Activated CD4-positive, alpha-beta T cell treated with anti-CD3 and anti-CD28 coated beads, Interleukin-2, amount 10 ng/mL, durations not matched to agents 24 days and 14 days (primary cell): ENCODE measurements at places on chromosomes 16 and 17. TPM values are rescaled to one million over a fixed set of nuclear protein-coding genes. Genes with fewer than 3 reads are reported as not detected.

Gene GSDMA
- 0.69 and 0.84 TPM in 2 replicates for total RNA-seq

Gene WWP2
- total RNA-seq: 51.7 and 57.5 TPM in 2 replicates

Gene ZNF688
- 6.6 and 8.0 TPM in 2 replicates for total RNA-seq

Gene YBX2
- total RNA-seq: 0.21 and 0.33 TPM in 2 replicates

Gene CCL13
- not detected in 2 replicates for total RNA-seq

Gene SRL
- total RNA-seq: not detected in 2 replicates

DNA sequence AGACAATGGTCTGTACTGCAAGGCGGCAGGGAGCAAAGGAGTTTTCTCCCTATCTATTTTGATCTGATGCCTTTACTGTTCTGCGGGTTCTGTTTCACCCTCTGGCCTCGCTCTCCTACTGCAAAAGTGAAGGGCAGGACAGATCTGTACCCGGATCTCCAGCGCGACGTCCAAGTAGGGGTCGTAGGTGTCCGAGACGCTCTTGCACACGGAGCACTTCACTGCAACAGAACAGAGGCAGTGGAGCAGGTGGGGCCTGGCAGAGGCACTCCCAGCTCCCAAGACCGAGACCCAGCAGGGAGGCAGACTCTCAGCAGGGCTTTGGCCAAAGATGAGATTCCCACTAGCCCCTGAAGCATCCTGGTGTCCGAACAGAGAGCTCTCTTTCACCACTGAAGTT lies 19.8 kb downstream of the USP36 start:
- H3K4me1 ChIP-seq: peaks cover 66% of the 10 kb centered on the region
- H3K27me3 ChIP-seq: no peaks in the 10 kb centered on the region
- H3K27ac ChIP-seq: peak overlapping the region; percentile 67
- H3K36me3 ChIP-seq: peaks cover 82% of the 10 kb centered on the region

- peaks cover 48% of the 10 kb centered on the region for H3K4me1 ChIP-seq
- H3K27me3 ChIP-seq: no peaks in the 10 kb centered on the region
- H3K36me3 ChIP-seq: peaks cover 40% of the 10 kb centered on the region
- peak overlapping the region; percentile 46 for H3K4me3 ChIP-seq
- no peak for DNase-seq
- H3K27ac ChIP-seq: peak overlapping the region; percentile 76
These were observed 15.8 kb downstream of the NOD2 start for GRCh38 chr16:50709061-50709684.

DNA sequence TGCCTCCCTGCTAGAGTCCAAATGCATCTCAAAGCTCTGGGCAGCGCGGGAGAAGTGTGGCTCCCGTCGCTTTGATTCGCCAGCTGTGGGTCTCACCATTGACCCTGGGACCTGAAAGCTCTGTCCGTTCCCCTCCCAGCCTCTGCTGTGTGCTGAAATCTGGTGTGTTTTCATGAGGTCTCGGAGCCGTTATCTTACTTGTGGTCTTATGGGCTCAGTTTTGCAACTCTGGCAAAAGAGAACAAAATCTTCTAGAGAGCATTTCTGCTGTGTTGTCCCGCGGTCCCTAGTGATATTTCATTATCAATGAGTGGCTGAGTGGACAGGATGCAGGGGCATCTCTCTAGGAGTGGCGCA lies 13.3 kb downstream of the CRISPLD2 start:
- H3K4me3 ChIP-seq: no peak overlapping the region
- no peaks in the 10 kb centered on the region for H3K36me3 ChIP-seq
- DNase-seq: no peak
- peaks cover 6% of the 10 kb centered on the region for H3K27me3 ChIP-seq
- no peaks in the 10 kb centered on the region for H3K4me1 ChIP-seq

GRCh38 chr16:10111156-10111761 lies 71.0 kb downstream of the GRIN2A start:
- no peaks in the 10 kb centered on the region for H3K36me3 ChIP-seq
- H3K27ac ChIP-seq: no peak overlapping the region
- H3K27me3 ChIP-seq: no peaks in the 10 kb centered on the region
- DNase-seq: no peak
- H3K4me3 ChIP-seq: no peak overlapping the region
- no peaks in the 10 kb centered on the region for H3K4me1 ChIP-seq

GRCh38 chr16:50310308-50311133 lies 44.2 kb downstream of the ADCY7 start:
- no peak overlapping the region for H3K4me3 ChIP-seq
- no peak for DNase-seq
- no peaks in the 10 kb centered on the region for H3K27me3 ChIP-seq
- H3K4me1 ChIP-seq: peaks cover 22% of the 10 kb centered on the region
- H3K36me3 ChIP-seq: peaks cover 54% of the 10 kb centered on the region

DNA sequence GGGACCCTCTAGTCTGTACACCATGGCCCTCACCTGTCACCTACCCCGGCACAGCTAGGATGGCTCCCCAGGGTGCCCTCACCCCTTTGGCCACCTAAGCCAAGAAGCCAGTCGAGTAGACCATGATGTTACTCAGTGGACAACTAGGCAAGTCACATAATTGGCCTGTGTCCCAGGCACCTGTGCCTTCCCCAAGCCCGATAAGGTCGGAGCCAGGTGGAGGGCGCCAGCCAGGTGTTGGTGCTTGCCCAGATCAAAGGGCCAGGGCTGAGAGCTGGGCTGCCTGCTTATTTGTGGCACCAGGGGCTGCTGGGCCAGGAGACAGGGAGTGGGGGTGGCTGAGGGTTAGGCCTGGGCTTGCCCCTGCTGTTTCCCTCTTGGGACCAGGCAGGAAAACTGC lies 16.8 kb downstream of the SPNS2 start:
- H3K4me3 ChIP-seq: no peak overlapping the region
- no peaks in the 10 kb centered on the region for H3K36me3 ChIP-seq
- H3K4me1 ChIP-seq: no peaks in the 10 kb centered on the region
- H3K27ac ChIP-seq: no peak overlapping the region

GRCh38 chr17:38587947-38588787 lies 17.6 kb downstream of the SRCIN1 start:
- H3K4me3 ChIP-seq: no peak overlapping the region
- H3K36me3 ChIP-seq: no peaks in the 10 kb centered on the region
- no peak overlapping the region for H3K27ac ChIP-seq
- peaks cover 71% of the 10 kb centered on the region for H3K27me3 ChIP-seq

DNA sequence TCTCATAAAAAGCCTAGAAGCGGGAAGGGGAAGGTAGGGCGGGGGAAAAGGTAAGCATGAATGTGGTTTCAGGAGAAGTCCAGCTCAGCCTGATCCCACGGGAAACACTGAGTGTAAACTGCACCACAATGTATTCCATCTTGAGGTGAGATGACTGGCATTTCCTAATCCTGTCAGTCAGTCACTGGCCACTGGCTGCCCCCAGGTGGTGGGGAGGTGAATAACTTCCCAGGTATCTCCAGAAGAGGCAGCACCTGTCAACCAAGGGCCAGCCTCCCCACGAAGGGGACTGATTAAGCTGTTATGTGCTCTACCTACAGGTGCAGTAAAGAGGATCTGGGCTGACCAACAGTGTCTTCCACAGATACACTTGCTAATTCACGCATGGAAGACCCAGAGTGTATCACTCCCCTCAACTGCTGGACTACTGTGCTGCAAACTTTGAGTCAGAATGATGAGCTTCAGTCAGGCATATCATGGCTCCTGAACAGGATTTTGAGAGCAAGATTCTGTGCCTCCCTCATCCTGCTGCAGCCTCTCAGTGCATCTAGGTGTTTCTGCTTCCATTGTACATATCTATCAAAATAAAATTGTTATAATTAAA lies 108.5 kb upstream of the CCL2 start:
- H3K4me1 ChIP-seq: no peaks in the 10 kb centered on the region
- H3K27me3 ChIP-seq: peaks cover 6% of the 10 kb centered on the region
- DNase-seq: peak; percentile 89
- H3K4me3 ChIP-seq: no peak overlapping the region

DNA sequence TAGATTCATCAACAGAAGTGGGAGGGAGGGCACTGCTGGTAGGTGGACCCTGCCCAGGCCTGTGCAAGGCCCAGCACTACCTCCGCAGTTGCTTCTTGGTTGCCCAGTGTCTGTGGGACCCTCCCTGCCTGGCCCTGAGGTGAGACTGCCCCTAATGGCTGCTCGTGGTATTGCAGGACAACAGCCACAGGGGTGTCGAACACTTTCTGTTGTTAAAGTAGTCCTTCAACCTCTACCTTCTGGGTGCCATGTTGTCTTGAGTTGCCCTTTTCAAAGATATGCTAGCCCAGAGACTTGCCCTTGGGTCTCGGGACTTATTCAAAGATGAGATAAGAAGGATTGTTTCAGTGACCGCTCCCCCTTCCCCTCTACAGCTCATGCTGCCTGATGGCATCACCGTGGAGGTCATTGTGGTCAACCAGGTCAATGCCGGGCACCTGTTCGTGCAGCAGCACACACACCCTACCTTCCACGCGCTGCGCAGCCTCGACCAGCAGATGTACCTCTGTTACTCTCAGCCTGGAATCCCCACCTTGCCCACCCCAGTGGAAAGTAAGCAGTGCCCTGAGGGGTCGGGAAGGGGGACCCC lies 29.1 kb downstream of the AKAP1 start:
- H3K27ac ChIP-seq: no peak overlapping the region
- DNase-seq: peak; percentile 89
- H3K27me3 ChIP-seq: no peaks in the 10 kb centered on the region
- no peak overlapping the region for H3K4me3 ChIP-seq

DNA sequence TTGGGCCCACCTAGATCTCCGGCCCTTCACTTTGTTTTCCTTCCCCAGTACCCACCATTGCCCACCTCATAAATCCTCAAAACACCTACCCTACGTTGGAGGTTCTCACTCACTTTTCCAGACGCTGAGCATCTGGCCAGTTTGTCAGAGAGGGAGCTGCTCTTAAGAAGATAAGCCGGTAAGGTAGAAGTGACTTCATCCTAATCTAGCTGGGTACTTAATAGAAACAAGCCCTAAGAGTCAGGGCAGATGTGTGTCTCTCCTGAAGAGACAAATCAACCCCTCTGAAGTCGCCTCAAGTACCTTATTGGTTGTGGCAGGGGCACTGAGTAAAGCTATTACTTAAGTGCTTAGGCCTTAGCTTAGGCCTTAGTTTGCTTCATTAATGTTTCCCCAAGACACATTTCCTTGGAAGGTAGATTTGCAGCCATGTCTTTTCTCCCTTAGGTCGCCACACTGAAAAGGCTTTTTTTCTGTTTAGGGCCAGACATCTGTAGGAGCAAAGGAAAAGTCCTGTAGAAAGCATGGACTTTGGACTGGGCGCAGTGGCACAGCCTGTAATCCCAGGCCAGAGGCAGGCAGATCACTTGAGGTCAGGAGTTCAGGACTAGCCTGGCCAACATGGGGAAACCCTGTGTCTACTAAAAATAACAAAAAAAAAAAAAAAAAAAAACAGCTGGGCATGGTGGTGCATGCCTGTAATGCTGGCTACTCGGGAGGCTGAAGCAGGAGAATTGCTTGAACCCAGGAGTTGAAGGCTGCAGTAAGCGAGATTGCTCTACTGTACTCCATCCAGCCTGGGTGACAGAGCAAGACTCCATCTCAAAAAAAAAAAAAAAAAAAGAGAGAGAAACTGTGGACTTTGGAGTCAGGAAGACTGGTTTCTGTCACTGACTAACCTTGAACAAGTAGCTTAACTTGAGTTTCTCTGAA lies 1.0 kb downstream of the TACO1 start:
- H3K27me3 ChIP-seq: no peaks in the 10 kb centered on the region
- peak overlapping the region; percentile 91 for H3K4me3 ChIP-seq
- peaks cover 17% of the 10 kb centered on the region for H3K4me1 ChIP-seq
- peaks cover 26% of the 10 kb centered on the region for H3K36me3 ChIP-seq
- H3K27ac ChIP-seq: peak overlapping the region; percentile 90
- DNase-seq: peak; percentile 64

- H3K4me1 ChIP-seq: peaks cover 40% of the 10 kb centered on the region
- DNase-seq: no peak
- H3K36me3 ChIP-seq: peaks cover 24% of the 10 kb centered on the region
- peak overlapping the region; percentile 47 for H3K4me3 ChIP-seq
These were observed 3.3 kb downstream of the ZNF319 start for GRCh38 chr16:57997176-57997527.

DNA sequence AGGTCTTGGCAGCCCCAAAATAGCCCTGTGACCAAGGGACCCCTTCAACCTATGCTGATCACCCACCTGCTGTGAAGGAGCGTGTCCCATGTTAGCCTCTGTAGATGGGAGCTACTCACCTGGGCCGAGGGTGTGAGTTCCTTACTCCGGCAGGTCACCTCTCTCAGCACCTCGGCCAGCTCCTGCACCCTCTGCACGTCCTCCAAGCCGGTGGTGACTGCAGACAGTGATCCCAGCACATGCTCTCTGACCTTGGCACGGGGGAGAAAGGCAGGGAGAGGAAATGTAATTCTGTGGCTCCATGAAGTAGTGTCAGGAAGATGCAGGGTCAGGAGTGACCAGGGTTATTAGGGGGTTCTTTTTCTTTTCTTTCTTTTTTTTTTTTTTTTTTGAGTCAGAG lies 67.7 kb upstream of the BCO1 start:
- no peaks in the 10 kb centered on the region for H3K36me3 ChIP-seq
- H3K27me3 ChIP-seq: no peaks in the 10 kb centered on the region

GRCh38 chr17:28737770-28738679 lies 5.8 kb upstream of the TRAF4 start:
- H3K27ac ChIP-seq: peak overlapping the region; percentile 76
- peaks cover 12% of the 10 kb centered on the region for H3K36me3 ChIP-seq
- DNase-seq: peak; percentile 57
- no peaks in the 10 kb centered on the region for H3K27me3 ChIP-seq
